CD4-positive, alpha-beta T cell treated with Interleukin-12 subunit alpha and Interleukin-12 subunit beta, for 1 hour (primary cell): ENCODE measurements at places on chromosomes 1 and 21.

GRCh38 chr1:209705033-209705598, 470 bp downstream of the HSD11B1 start:
- DNase-seq, result no peak

- no peak for DNase-seq
Observed at GRCh38 chr1:180384286-180385005, 117.9 kb downstream of the ACBD6 start.

GRCh38 chr21:42285569-42286245, 29.5 kb downstream of the TFF3 start:
- DNase-seq, result no peak

DNA sequence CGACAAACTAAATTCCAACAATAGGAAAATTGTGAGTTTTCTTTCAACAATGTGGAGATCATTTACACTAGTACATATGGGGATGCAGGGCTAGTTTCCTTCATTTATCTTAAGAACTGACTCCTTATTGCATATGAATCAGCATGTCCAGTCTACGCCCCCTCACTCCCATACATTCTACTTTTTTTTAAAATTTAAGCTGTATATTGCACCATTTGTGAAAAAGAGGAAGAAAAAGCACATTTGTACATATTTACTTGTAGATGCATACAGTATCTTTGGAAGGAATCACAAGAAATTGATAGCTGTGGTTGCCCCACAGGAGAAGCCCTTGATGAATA, 15.9 kb downstream of the VPS26C start:
- DNase-seq, result no peak

DNA sequence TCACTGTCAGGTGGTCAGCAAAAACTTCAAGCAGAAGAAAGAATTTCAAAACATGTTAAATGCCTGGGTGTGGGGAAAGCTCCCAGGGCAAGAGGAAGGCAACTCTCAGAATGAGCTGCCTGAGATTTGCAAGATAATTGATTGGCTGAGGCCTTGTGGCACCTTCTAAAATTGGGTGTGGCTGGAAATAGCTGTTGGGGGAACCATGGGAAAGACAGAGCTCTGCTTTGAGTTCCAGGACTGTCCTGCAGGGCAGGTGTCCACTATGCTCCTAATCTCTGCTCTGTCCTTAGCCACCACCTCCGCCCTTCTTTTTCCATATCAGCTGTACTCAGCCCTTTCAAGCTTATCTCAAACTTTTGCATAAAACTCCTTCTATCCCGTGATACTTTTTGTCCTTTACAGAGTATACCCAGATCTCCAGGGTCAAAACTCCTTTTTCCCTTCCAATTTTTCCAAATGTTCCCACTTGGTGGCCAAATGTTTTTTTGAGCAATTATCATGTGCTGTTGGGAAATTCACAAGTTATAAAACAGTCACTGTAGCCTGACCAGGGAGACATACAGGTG, 23.8 kb upstream of the PPP2R5A start:
- no peak for DNase-seq

GRCh38 chr1:117605164-117605773, 579 bp upstream of the TENT5C start:
- DNase-seq, result no peak

GRCh38 chr1:111602302-111602701, 17.3 kb upstream of the RAP1A start:
- no peak for DNase-seq

GRCh38 chr1:24609949-24610517, 33.1 kb upstream of the SRRM1 start:
- no peak for DNase-seq

- DNase-seq, result no peak
Observed at GRCh38 chr1:86472767-86473166, 4.0 kb downstream of the CLCA1 start.

DNA sequence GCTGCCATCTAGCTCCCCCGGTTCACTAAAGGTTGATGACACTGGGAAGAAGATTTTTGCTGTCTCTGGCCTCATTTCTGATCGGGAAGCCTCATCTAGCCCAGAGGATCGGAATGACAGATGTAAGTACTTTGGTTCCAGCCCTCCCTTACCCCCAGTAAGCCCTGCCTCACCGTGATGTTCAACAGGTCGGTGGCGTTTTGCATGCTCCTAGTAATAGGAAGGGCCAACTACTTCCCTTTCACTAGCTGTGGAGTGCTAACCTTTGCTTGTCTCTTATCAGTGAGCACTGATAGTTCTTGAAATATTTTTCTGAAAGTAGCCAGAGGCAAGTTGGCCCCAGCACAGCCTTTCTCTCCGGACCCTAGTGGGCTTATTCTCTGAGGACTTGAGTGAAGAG, 7.5 kb downstream of the RNF220 start:
- DNase-seq, result no peak
